Skeletal muscle cell (primary cell): ENCODE measurements at places on chromosomes 2 and 18.

GRCh38 chr2:44939106-44940048 is 2.1 kb upstream of the SIX3 start:
- no peak for DNase-seq

DNA sequence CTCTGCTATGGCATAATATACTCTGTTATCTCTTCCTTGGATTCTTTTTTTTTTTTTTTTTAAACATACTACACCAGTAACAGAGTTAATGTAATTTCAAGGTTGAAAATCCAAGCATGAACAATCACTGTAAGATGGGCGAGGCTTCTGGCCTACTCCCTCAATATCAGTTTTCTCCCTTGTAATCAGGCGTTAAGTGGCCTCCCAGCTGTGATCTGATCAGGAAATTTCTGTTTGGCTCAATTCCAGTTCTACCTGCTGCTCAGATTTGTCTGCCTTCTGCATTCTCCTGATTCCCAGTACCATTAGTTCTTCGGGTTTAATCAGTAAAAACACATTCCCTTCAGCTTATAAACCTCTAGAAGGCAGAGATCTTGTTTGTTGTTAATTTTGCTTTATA is 18.6 kb downstream of the PRKD3 start:
- no peak for DNase-seq

- peak; percentile 18 for DNase-seq
These were observed 1552.9 kb upstream of the SLC39A10 start for GRCh38 chr2:194103941-194104659.

- DNase-seq: no peak
These were observed 33.4 kb downstream of the TMEM18 start for GRCh38 chr2:643761-644160.

- no peak for DNase-seq
These were observed 105.5 kb downstream of the CAPN13 start for GRCh38 chr2:30701782-30702181.

DNA sequence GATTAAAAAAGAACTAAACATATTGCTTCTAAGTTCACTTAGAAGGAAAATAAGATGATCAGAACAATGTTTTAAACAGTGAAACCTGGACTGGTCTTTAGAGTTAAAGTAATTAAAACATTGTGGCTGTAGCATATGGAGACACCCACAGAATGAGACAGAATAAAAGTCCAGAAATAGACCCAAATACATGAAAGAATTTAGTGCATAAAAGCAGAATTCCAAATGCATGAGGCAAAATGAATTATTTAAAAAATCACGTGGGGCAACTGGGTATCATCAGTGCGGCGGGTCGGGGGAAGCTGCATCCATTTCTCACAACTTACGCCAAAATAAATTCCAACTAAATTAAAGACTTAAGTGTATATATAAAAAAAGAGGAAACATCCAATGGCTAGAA is 12.1 kb downstream of the RNF149 start:
- no peak for DNase-seq

DNA sequence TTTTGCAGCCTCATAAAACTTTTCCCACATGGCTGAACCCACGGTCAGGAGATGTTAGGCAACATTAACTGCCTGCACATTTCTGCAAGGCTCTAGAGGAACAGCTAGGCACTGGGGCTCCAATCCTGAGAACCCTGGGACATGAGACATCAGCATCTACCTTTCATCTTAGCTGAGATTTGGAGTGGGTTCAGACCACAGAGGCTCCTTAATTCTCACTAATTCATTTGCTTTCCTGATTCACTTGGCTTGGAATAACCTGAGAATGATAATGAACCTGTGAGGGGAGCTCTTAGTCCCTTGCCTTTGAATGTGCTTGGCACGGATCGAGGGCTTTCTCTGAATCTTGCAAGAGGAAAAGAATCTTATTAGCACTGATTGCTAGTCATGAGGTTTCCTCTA is 266.2 kb downstream of the FIGN start:
- no peak for DNase-seq

DNA sequence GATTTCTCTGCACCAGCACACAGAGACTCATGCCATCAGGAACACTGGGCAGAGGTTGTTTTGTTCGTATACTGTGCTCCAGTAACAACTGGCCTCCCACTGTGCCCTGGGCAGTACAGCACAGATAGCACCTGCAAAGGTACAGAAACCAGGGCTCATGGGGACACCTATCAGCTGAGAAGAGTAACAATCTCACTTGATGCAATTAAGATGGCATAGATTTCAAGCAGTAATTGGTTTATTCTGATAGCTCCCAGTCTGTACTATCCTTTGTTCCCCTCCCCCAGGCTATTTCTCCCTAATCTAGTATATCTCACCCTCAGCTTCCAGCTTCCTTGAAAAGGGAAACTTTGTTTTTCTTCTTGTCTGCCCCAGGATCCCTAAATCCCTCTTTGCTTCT is 343.9 kb upstream of the MMADHC start:
- DNase-seq: no peak

- DNase-seq: no peak
These were observed 50.4 kb downstream of the EML6 start for GRCh38 chr2:54773838-54774237.

- peak; percentile 4 for DNase-seq
These were observed 94.4 kb upstream of the TGFA start for GRCh38 chr2:70647873-70648481.

GRCh38 chr2:204019572-204020501 is 83.3 kb downstream of the ICOS start:
- DNase-seq: peak; percentile 10

DNA sequence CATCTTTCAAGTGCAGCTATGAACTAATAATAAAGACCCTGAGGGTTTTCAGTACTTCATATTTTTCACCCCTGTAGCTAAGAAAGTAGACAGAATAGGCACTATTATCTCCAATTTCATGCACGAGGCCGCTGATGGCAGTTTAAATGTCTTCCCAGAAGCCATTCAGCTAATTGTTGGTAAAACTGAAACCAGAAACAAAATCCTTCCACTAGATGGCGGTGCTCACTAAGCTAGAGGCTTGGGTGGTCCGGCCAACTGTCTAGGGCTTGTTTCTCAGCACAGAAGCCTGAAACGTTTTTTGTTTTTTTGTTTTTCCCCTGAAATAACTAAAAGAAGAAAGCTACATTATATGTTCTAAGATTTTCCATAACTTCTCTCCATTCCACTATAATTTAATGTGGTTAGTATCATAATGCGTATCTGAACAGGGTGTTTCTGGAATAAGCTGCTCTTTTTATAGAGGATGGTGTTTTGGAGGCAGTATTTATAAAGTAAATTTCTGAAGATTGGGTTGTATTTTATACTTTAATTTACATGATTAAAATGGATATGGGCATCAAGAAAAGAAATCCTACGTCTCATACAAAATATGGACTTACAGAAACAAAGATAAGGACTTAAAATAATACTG is 159.4 kb downstream of the PIK3C3 start:
- peak; percentile 22 for DNase-seq

- peak; percentile 66 for DNase-seq
These were observed at the start of gene ITPRID2 for GRCh38 chr2:181891258-181891965. ITPRID2 (plus strand) TSS chr2:181891730; CDS start chr2:181892067, 337 bp downstream.

DNA sequence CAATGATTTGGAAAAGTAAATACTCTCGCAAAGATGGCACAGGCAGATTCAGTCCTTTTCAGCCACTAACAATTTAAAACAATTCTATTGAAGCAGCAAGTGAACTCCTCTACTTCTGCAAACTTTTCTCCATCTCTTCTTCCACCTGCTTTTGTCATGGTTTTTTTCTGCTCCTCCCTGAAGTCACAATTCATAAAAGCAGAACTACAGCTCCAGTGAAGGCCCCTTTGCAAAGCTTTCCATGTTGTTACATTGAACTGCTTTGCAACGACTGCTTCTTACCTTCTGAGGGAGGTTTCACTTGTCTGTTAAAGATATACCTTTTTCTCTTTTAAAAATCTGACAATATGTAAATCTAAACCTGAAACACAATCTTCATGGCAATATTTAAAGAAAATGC is 3.7 kb upstream of the SERTAD2 start:
- DNase-seq: no peak

DNA sequence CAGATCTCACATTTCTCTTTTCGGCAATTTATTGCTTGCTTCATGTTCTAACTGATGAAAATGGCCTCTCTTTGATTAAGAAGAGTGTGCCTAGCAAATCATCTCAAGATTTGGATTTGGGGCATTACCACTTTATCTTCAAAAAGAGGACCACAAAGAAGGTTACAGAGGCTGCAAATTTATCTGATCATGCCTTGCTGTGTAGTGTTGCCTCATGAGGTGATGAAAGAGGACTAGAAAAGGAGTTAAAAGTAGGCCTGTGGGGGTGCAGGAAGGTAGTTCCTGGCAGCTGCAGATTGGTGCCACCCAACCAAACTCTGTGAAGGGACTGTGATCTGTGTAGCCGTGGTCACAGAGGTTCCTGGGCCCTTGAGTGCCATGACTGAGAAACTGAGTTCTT is 69.2 kb downstream of the PRELID3A start:
- DNase-seq: no peak

- no peak for DNase-seq
These were observed 40.6 kb upstream of the SNED1 start for GRCh38 chr2:240957656-240958365.

DNA sequence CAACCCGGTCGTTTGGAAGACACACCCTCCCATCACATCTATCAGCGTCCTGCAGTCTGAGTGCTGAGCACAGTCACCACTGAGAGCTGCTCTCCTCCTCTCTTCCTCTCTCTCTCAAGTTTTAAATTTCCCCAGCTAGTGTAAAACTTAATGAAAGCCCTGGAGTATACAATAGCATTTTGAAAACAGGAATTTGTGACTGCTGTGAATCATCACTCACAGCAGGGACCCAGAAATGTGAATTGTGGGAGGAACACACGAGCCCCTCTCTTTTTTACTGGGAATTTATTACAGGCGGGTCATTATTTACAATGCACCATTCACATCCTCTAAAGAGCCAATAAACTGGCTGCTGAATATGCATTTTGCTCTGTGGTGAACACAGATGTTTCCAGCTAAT is 185.0 kb upstream of the SMIM21 start:
- DNase-seq: no peak

DNA sequence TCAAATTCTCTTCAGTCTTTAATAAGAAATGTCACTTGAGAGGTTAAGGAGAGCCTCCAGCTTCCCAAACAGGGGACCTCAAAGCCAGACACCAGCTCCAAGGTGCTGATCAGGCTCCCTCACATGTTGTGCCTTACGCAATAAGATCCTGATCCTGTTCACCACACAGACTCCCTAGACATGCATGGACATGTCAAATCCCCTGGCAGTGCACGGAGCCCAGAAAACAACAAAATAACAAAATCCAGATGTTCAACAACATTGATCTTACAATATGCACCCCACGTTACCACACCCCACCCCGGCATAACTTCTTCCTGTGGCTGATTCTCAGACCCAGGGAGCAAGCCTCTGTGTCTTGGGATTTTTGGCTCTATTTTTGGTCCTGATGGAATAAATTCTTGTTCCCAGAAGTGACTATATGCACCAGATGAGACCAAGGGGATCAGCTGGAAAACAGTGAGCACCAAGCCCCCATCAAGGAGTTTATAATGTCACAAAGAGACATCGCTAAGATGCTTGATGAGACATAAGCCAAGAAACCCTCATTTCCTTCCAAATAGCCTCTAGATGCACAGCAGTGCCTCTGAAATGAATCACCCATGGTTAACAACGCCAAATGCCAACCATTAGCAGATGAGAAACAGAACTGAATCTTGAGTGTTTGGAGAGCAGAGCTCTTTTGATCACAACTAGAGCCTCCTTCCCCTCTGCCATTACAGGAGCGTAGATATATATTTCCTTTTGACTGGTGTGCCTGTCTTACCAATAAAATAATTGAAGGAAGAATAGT is 198.2 kb downstream of the PRKCE start:
- DNase-seq: no peak

DNA sequence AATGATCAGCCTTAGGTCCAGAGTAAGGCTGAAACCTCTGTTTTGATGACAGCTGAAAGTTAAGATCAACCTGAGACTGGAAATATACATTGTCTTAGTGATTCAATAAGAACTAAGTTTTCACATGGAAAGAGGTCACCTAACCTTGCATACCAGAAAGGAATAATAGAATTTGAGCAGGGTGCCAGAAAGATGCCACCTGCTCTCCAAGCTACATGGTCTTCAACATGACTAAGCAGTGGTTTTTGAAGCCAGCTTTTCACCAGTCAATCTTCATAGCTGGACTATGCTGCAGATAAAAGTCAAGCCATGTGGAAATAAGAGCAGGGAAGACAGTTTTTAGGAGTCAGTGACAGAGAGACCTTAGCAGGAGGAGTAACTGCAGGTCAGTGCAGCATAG is 589.4 kb upstream of the SYT4 start:
- no peak for DNase-seq

DNA sequence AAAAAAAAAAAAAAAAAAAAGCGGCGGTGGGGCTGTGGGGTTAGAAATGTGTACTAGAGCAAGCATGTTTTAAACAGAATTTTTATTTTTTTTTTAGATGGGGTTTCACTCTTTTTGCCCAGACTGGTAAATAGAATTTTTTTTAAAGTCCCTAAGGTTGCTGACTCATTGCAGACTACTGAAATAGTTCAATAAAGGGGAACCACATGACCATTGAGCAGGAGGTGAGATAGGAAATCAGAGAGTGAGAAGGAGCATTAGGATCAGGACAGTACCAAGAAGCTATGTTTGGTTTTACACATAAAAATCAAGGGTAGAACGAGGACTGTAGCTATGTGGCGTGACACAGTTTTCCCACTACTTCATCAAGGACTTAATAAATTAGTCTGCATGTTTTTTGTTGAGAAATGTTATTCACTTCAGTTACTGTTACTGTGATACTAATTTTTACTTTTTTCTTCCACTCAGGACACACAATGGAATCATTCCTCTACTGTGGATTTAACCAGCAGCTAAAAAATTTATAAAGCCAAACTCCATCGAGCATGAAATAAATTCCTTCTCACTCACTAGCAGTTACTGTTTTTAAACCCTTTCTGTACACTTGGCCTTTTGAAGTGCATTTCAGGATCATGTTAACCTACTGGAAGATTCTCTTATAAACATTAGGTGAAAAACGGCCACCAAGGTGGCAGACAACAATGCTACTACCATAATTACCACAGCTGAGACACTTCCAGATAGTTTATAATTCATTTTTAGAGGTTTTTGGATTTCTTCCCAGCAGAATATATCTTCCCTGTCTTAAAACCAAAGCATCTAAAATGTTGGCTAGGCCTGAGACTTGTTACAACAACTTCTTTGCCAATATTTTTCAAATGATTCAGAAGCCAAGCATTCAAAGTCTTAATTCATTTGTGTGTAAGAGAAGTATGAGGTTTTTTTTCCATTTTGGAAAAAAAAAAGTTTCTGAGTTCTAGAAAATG is 33.2 kb downstream of the LAMA1 start:
- peak; percentile 61 for DNase-seq

DNA sequence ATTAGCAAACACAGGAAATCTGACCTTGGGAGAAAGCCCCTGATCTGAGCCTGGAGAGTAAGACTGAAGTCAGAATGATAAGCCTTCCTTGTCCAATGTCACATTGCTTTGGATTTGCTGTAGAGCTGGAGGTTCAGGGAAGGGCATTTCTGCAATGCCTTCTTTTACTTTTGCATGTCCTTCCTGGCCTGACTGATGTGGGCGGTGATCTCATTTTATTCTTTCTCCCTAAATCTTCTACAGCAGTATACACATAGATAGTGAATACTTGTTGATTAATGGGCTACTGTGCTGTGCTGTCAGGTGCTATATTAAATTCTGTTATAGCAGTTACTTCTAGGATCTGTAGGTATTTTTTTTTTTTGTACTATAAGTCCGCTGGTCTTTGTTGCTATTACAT is 62.6 kb downstream of the PLCL1 start:
- DNase-seq: no peak

- DNase-seq: no peak
These were observed 8.9 kb downstream of the ASPRV1 start for GRCh38 chr2:69952336-69953115.
